ENCODE measurements at places on chromosomes 5 and 9.

DNA sequence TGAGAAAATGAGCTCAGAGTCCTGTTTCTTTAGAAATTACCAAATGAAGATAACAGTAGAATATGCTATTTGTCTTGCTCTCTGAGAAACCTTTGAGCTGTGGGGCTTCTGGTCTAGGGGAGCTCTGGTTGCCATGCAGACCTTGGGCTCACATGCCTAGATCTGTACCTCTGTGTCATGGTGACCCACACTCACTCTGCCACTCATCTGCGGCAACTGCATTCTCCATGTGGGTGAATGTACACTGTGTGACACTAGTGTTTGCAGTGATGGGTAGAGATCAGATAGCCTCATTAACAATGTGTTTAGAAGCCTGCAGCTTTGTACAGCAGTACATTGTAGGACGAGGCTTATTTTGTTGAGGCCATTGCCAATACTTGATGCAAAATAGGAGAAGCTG is 521.2 kb downstream of the CHSY3 start:
- DNase-seq = no peak

DNA sequence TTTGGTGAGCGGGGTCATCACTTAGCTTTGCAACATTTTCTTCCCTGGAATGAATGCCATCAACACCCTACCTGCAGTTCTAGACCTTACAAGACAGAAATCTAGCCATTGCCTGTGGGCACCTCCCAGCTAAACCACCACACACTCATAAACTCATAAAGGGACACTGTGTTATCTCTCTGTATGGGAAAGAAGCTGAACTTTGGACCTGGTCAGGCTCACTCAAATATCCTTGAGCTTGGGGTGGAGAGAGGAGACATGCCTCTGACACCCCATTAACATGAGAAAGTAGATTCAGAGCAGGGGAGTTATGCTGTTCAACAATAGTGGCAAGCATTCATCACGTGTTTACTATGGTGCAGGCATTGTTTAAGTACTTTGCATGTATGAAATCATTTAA is 205.6 kb downstream of the ZNF462 start:
- no peak for DNase-seq

GRCh38 chr9:114371343-114371944 is 16.3 kb downstream of the AKNA start:
- DNase-seq = no peak

- DNase-seq = no peak
Observed at GRCh38 chr9:106560540-106560939, 302.4 kb upstream of the ZNF462 start.

DNA sequence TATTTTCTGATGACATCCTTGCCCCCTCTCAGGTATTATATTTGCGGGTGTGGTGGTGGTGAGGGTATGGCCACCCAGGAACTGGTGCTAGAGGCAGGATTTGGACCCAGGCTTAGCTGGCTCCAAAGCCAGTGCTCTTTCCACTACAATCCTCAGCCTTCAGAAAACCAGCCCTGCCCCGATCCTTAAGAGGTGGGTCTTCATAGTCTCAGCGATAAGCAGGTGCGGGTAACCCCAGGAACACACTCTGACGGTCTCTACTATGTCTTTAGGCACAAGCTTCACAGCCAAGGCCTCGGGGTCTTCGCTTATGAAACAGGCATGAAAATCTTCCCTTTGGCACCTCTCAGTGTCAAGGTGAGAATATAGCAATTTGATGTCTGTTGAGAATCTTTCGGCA is 169.3 kb downstream of the FGF18 start:
- DNase-seq = no peak

- DNase-seq = peak; percentile 69
Observed at GRCh38 chr9:127458921-127459320, 7.6 kb downstream of the LRSAM1 start.

DNA sequence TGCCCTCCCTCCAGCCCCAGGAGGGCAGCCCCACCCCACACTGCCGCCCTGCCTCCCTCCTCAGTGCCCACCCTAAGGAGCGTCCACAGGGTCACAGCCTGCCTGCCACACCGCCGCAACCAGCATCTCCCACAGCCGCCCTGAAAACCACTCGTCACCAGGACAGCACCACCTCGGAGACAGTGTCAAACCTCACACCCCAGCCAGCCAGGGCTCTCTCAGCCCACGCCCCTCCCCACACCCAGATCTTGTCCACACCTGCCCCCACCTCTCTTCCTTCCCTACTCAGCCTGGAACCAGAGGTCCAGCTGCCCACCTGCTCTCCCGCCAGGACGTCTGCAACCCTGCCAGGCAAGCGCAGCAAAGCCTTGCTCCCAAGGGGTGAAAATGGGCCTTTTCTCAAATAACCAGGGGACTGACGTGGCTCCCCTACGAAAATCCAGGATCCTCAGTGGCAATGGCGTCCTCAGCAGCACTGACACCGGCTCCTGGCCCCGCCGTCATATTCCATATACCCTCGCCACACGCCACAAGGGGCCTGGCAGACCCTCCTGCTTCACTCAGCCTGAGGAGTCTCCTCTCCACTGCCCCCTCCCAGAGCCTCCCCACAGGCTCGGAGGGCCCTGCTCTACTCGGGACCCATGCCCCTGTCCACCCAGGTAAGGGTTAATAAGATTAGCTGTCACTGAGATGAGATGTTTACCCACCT is 71.0 kb upstream of the ADAMTS2 start:
- no peak for DNase-seq

DNA sequence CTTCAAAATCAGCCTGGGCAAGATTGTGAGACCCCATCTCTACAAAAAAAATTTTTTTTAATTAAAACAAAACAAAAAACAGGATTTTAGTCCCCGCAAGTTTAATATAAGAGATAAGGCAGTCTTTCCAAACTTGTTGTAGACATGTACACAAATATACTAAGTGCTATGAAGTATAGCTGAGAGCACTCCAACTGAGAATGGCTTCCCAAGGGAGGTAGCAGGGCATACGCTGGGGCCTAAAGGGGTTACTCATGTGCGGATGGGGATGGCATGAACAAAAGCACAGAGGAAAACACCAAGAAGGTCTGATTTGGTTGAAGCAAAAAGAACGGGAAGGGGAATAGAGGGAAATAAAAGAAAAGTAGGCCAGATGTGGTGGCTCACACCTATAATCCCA is 21.1 kb downstream of the SAR1B start:
- DNase-seq = no peak

DNA sequence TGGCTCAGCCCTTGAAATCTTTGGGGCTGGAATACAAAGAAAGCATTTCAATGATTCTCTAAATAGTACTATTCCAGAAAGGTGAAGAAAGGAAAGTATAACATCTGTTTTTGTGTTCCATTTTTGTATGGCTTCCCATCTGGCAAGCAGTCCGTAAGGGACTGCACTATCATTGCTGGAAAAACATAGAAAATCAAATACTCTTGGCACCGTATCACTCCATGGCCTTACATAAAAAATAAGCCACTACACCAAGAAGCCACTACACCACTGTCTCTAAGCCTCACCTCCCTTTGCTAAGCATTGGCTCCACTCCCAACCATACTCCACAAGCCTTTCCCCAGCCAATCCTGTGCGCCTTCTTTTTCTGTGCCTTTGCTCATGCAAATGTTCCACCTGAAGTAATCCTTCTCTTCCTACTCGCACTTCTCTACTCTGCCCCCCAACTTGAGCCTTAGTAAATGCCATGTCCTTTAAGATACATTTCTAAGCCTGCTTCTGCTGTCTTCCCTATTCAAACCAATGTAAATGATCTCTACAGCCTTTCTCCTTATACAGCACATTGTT is 454.6 kb upstream of the TUSC1 start:
- no peak for DNase-seq

- DNase-seq = no peak
Observed at GRCh38 chr5:43973318-43973717, 370.3 kb downstream of the NNT start.

- no peak for DNase-seq
Observed at GRCh38 chr5:157820593-157821252, 38.2 kb downstream of the CLINT1 start.

DNA sequence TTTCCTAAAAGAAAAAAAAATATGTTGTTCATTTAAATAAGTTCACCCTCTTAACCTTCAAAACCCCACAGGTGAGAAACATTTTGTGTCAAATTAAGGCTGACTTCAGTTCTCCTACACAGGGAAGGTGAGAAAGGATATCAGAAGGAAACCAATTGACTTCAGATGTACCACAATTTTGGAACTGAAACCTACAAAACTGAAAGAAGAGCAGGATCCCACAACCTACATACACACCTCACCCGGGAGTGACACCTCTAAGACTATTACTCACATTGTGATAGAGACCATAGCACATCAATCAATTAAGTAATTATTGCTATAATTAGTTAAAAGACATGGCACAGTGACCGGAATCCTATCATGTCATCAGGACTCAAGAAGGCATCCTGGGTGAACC is 47.0 kb downstream of the RASEF start:
- no peak for DNase-seq

GRCh38 chr9:76257311-76257710 is 136.9 kb downstream of the RFK start:
- peak; percentile 43 for DNase-seq

DNA sequence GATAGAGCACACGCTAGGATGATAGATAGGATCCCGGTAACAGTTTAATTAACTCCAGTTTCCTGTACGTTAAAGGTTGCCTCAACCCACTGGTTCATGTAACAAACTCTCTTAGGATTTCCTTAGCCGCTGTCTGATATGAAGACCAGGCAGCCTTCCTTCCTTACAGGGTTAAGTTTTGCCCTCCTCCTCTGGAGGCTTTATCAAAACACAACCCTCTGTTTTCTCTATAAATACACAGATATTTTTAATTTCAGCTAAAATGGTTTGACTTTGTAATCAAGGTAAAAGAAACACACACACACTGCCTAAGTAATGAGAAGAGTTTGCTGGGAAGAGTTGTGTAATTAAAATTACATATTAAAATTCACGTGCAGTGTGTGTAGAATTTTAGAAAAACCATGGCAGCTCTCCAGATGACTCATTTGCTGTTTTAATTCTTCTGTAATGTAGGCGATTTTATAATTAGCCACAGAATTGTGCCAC is 369.8 kb downstream of the CSNK1G3 start:
- DNase-seq = no peak
